ENCODE measurements at places on chromosomes 11 and 22. TPM values are rescaled to one million over a fixed set of nuclear protein-coding genes. Genes with fewer than 3 reads are reported as not detected.

The RCOR2 gene
- not detected for total RNA-seq

The KCNE3 gene
- 16.4 TPM for total RNA-seq

The ACO2 gene
- total RNA-seq, result 64.5 TPM

The CCDC87 gene
- total RNA-seq, result 0.11 TPM

The IFITM10 gene
- total RNA-seq, result 2.1 TPM

The MMP27 gene
- total RNA-seq, result not detected

The CRYBA4 gene
- not detected for total RNA-seq

The HYOU1 gene
- 110 TPM for total RNA-seq

The MIOX gene
- total RNA-seq, result not detected

The SLC22A8 gene
- total RNA-seq, result not detected

The FOLR3 gene
- not detected for total RNA-seq

The PARVA gene
- total RNA-seq, result 0.07 TPM

The SYT13 gene
- total RNA-seq, result not detected

The TEX12 gene
- total RNA-seq, result 0.86 TPM

The RASL10A gene
- 0.28 TPM for total RNA-seq

The GAS2L1 gene
- not detected for total RNA-seq

The SHANK3 gene
- 0.07 TPM for total RNA-seq

The MPPED1 gene
- total RNA-seq, result not detected

The CD3D gene
- 352 TPM for total RNA-seq

The LRRC75B gene
- total RNA-seq, result not detected

The APOA4 gene
- total RNA-seq, result not detected

The KCNK4 gene
- total RNA-seq, result 0.36 TPM

The SHISAL1 gene
- total RNA-seq, result not detected

The P2RY6 gene
- total RNA-seq, result not detected

The NLRP14 gene
- 0.17 TPM for total RNA-seq

The APLNR gene
- not detected for total RNA-seq

The IL10RA gene
- total RNA-seq, result 154 TPM

The GRM5 gene
- total RNA-seq, result not detected

The ADORA2A gene
- total RNA-seq, result 33.4 TPM

The NAT10 gene
- total RNA-seq, result 69.3 TPM

The CARNS1 gene
- total RNA-seq, result 0.28 TPM

The CDC45 gene
- 0.85 TPM for total RNA-seq

The NCF4 gene
- 3.8 TPM for total RNA-seq

The GAB4 gene
- not detected for total RNA-seq

The OSM gene
- 158 TPM for total RNA-seq

The FDXACB1 gene
- 6.0 TPM for total RNA-seq

The ADAMTS15 gene
- total RNA-seq, result not detected

The DLG2 gene
- total RNA-seq, result 1.1 TPM

The DNAJB7 gene
- total RNA-seq, result not detected

Measured in naive thymus-derived CD4-positive, alpha-beta T cell (primary cell).